ENCODE measurements at places on chromosomes 2 and 18. TPM values are rescaled to one million over a fixed set of nuclear protein-coding genes. Genes with fewer than 3 reads are reported as not detected.
A peak's percentile ranks its signal among the peaks of the same experiment; 100 is the strongest.

Gene B4GALT6
- 2.4 TPM for total RNA-seq

Gene KCNK3
- total RNA-seq: 2.3 TPM

Gene AOX1
- 27.5 TPM for total RNA-seq

Gene ZNF512
- total RNA-seq: 19.8 TPM

Gene IL18R1
- 0.10 TPM for total RNA-seq

- DNase-seq: no peak
These were observed 710.0 kb upstream of the ID2 start for GRCh38 chr2:7971841-7972240.

DNA sequence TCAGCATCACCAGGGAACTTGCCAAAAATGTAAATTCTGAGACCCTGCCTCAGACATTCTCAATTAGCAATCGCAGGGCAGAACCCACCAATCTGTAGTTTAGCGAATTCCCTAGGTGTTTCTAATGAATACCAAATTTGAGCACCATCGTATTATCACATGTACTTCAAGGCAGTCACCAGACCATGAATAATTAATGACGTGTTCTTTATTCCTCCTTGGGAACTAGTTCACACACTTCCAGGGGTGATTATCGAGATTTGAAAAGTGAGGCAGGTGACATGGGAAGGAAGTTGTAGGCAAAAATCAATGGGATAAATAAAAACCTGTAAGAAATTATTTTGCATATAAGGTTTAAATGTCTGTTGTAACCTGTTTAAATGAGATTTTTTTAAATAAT lies 102.5 kb upstream of the CRIM1 start:
- no peak for DNase-seq

GRCh38 chr18:55384551-55385275 lies 203.3 kb downstream of the TCF4 start:
- DNase-seq: peak; percentile 58

DNA sequence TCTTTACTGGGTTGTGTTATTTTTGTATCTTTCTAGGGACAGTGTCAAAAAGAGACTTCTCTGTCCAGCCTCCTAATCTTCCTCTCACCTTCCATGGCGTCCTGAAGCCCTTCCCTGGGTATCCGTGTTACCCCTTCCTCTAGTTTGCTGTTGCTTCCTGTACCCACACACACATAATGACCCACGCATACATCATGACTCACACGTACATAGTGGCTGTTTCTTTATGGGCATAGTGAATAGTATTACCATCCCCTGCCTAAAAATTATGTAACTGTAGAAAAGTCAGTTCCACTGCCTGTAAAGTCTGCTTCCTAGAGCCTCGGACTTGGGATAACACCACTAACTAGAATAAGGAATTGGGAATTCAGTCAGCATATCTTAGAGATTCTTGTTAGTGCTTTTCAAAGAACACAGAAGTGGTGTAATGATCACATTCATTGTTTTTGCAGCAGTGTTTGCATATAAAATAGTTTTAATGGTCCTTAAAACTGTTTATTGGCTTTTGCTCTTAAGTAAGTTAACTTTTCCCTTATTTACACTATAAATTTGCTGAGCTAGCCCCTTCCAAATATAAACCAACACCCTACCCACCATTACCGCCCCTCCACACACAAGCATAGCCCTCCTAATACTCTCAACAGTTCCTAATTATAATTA lies 308.4 kb upstream of the RAB12 start:
- DNase-seq: no peak

DNA sequence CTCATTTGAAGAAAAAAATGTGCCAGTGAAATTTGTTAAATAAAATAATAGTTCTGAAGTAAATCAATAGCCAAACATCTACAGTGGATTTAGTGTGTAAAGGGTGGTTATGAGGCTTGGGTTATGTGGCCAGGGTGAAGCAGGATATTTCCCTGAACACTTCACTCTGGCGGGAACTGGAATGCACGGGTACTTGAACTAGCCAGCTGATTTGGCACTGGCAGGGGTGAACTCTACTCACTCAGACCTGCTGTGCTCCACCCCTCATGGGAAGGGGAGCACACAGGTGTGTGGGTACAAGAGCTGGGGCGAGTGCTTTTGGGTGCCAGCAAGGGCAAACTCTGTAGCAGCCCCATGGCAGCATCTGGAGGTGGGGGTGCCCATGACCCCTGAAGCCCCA lies 278.2 kb downstream of the CALCRL start:
- DNase-seq: no peak

DNA sequence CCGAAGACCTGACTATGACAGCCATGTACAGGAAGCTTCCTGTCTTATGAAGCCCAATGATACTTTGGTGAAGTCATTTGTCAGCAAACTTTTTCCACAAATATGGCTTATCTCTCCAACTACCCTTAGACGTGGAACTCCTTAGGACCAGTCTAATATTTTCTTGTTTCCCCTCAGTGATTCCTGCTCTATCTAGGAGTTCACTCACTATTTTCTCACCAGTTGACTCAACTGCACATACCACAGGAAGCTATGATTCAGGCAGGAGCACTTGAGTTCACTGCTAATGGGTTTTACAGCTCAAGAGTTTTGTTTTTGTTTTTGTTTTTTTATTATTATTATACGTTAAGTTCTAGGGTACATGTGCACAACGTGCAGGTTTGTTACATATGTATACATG lies 109.3 kb downstream of the ANTXR1 start:
- peak; percentile 60 for DNase-seq

GRCh38 chr2:165567273-165567672 lies 97.8 kb downstream of the CSRNP3 start:
- no peak for DNase-seq

DNA sequence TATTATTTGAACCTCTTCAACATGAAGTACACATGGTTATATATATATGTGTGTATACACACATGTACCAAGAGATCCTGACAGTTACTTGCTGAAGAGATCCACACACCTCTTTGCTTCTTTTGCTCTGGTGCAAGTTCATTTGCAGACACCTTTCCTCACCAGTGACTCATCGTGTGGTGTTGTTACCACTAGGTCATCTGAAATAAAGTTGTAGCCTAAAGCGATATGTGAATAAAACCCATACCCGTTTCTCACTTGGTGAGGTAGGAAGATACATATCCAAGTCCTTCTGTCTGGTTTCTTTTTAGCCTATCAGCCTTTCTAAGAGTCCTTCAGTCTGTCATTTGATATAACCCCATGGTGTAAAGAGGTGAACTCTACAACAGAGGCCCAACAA lies 379.4 kb upstream of the RAB12 start:
- DNase-seq: peak; percentile 32

- peak; percentile 97 for DNase-seq
These were observed 18.7 kb upstream of the CCBE1 start for GRCh38 chr18:59715966-59716369.

DNA sequence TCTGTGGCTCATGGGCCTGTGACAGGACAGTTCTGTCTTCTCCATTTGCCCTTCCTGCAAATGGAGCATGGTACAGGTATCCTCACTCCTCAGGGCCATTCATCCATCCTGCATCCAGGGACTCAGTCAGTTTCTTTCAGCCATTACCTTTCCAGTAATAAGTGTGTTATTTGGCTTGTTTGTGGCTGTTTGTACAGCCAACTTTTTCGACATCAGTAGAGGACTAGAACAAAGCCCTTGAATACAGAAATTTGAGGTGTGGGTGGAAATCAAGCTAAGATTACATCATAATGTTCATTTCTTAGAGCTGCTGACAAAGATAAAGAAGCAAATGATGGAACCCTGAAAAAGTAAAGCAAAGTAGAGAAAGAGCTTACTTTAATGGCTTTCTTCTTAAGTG lies 290.4 kb downstream of the PTPRM start:
- DNase-seq: no peak

DNA sequence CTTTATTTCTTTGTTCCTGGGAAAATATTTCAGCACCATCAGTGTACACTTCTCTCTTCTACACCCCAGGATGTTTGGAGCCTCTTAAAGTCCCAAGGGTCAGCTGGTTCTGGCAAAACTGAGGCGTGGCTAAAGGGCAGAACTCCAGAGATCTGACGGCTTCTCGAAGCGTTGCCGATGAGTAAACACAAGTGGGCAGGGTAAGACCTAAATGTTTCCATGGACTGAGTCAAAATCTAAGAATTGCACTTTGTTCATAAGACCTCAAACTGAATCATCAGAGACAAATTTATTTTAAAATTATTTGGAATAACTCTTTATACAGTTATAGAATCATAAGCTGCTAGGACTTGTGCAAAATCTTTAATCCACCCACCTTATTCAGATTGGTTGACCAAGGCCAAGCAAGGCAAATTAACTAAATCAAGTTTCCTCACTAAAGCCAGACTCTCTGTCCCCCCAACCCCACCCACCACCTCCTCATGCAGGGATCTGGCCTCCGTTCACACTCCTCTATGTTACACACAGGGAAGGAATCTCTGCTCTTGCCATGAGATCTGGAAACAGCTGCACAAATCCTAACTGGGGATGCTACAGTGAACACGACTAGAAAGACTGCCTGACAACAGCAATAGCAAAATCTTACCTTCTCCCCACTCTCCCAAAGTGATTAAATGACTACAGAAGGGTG lies 342.6 kb upstream of the KLHL29 start:
- DNase-seq: no peak

- DNase-seq: no peak
These were observed 253.1 kb upstream of the PXDN start for GRCh38 chr2:1997409-1997808.
